ENCODE measurements at places on chromosomes 4 and X. TPM values are rescaled to one million over a fixed set of nuclear protein-coding genes. Genes with fewer than 3 reads are reported as not detected.

DNA sequence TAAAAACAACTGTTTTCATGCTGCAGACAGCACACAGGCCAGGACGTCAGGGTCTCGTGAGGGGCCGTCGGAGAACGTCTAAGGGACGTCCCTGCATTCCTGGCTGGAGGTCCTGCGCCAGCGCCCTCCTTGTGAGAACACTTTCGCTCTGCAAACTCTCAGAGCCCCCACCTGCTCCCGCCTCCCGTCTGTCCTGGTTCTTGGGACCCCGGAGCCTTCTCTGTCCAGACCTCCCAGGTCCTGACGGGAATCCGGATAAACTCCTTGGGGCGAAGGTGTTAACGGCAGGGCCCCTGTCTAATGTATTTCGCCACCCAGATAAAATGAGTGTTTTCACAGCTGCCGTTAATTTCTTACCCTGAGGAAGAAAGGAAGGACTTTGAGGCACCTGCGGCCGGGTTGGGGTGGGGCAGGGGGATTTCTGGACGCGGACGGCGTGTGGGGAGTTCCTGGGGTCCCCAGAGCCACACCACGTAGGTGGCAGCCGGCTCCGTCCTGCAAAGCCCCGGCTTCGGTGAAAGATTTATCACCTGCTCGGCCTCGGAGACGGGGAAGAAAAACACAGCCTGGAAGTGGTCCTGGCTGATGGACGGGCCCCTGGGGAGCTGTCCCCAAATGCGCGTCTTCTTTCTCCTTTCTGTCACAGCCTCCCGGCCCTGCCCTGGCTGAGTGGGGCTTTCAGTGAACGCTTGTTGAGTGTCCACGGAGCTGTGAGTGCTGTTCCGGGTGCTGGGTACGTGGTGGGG, 35.1 kb upstream of the PPP2R3B start:
- no peaks in the 10 kb centered on the region for H3K27me3 ChIP-seq
- no peak for DNase-seq
- H3K36me3 ChIP-seq, result no peaks in the 10 kb centered on the region
- H3K4me3 ChIP-seq, result no peak overlapping the region
- H3K4me1 ChIP-seq, result no peaks in the 10 kb centered on the region
- no peak overlapping the region for H3K27ac ChIP-seq

DNA sequence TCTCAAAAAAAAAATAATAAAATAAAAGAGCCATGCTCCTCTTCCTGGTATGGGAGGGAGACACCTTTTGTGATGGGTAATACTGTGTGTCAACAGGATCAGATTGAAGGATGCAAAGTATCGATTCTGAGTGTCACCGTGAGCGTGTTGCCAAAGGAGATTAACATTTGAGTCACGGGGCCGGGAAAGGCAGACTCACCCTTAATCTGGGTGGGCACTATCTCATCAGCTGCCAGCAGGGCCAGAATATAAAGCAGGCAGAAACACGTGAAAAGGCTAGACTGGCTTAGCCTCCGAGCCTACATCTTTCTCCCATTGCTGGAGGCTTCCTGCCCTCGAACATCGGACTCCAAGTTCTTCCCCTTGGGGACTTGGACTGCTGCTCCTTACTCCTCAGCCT, 95.4 kb downstream of the SHOX start:
- no peaks in the 10 kb centered on the region for H3K36me3 ChIP-seq
- no peak overlapping the region for H3K27ac ChIP-seq
- H3K4me1 ChIP-seq, result no peaks in the 10 kb centered on the region

- H3K36me3 ChIP-seq, result no peaks in the 10 kb centered on the region
- H3K27ac ChIP-seq, result no peak overlapping the region
- no peak overlapping the region for H3K4me3 ChIP-seq
Measured at GRCh38 chr4:2352171-2352570, 66.3 kb downstream of the ZFYVE28 start.

TCP11X2 gene
- total RNA-seq, result not detected

ENPP6 gene
- 0.08 TPM for total RNA-seq

TCEAL7 gene
- total RNA-seq, result 1.1 TPM
